ENCODE measurements at places on chromosomes 3 and 15.

- no peak for DNase-seq
Observed at GRCh38 chr3:14047841-14048240, 76.8 kb downstream of the CHCHD4 start.

GRCh38 chr3:174945951-174946350, 86.8 kb downstream of the NAALADL2 start:
- peak; percentile 19 for DNase-seq

- DNase-seq = no peak
Observed at GRCh38 chr15:81000144-81000623, 539 bp upstream of the TLNRD1 start.

DNA sequence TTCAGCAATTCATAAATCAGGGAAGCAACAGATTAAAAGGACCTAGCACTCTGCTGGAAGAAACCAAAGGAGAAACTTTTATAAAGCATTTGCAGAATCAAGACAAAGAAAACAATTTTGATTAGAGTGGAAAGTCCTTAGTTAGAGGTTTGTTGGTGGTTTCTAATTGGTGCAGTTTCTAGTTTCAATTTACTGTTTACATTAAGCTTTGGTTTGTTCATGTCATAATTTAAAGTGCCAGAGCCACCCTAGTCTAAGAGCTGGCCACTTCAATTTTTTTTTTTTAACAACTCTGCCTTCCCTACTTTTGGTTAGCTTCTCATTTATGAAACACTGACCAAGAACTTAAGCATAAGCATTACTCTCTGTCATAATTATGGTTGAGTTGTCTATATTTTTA, 1428.2 kb upstream of the GBE1 start:
- no peak for DNase-seq
